ENCODE measurements at places on chromosomes 2 and 18.

GRCh38 chr2:29223851-29224692 is 108.9 kb downstream of the CLIP4 start:
- H3K4me1 ChIP-seq: no peaks in the 10 kb centered on the region
- DNase-seq: no peak
- no peaks in the 10 kb centered on the region for H3K36me3 ChIP-seq
- no peak overlapping the region for H3K27ac ChIP-seq

DNA sequence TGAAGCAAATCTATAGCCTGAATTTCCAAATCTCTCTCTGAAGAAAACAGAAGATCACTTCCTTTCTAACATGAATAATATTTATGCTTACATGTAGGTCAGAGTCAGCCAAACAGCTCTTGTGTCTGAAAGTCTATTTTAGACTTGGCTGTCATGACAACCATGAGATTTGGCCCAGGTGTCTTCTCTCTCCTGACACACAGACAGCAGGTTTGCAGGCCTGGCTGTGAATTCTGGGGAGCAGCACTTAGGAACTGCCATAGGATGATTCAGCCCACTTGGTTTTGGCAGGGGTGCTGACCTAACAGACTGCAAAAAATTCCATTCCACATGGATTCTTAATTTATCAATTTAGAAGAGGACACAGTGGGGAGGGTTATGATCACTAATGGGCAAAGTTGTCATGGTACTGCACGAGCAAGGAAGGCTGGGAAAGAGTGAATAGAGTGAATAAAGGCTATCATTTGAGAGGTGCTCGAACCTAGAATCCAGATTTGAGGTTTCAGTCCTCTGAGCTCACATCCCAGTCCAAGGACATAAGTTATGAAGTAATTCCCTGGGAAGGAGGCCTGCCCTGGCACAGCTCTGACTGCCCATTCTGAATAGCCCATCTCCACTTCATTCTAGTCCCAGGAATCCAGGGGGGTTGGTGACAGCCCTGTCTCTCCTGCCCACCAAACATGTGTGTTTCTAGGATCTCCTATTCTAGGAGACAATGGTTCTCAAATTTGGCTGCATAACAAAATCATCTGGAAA is 453.9 kb upstream of the TRIB2 start:
- H3K36me3 ChIP-seq: no peaks in the 10 kb centered on the region
- H3K27ac ChIP-seq: no peak overlapping the region
- DNase-seq: no peak
- H3K27me3 ChIP-seq: no peaks in the 10 kb centered on the region

- H3K27me3 ChIP-seq: no peaks in the 10 kb centered on the region
- no peaks in the 10 kb centered on the region for H3K36me3 ChIP-seq
- no peak for DNase-seq
Observed at GRCh38 chr2:141557329-141558095, 573.3 kb downstream of the LRP1B start.

DNA sequence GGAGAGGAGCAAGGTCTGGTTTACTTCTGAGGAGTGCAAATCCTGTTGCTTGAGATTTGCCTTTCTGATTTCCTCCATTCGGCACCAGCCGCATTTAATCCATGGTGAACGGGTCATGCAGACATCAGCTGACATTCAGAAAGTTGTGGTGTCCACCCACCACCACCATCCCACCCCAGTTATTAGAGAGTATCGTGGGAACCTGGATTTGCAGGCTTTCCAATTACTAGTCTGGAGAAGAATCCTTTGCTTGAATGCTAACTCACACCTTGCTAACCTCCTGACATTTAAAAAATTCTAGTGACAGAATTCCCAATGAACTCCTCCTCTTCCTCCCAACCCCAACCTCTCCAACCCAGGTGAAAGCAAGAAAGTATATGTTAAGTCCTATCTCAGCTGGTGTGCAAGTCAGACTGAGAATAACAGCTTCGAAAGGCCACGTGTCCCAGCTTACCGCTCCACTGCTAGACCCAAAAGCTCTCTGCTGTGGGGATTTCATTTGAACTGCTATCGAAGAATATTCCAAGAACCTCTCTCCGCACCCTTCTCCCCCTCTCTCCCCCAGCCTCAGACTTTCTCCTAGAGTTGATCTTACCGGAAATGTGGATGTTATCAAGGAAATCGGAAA is 17.7 kb downstream of the BCL11A start:
- no peak overlapping the region for H3K4me3 ChIP-seq
- DNase-seq: no peak
- H3K4me1 ChIP-seq: peaks cover 96% of the 10 kb centered on the region
- H3K36me3 ChIP-seq: no peaks in the 10 kb centered on the region

GRCh38 chr18:9619545-9619944 is 5.2 kb upstream of the PPP4R1 start:
- H3K27me3 ChIP-seq: no peaks in the 10 kb centered on the region
- H3K4me3 ChIP-seq: no peak overlapping the region
- no peak for DNase-seq
- H3K4me1 ChIP-seq: peaks cover 11% of the 10 kb centered on the region
- no peaks in the 10 kb centered on the region for H3K36me3 ChIP-seq

DNA sequence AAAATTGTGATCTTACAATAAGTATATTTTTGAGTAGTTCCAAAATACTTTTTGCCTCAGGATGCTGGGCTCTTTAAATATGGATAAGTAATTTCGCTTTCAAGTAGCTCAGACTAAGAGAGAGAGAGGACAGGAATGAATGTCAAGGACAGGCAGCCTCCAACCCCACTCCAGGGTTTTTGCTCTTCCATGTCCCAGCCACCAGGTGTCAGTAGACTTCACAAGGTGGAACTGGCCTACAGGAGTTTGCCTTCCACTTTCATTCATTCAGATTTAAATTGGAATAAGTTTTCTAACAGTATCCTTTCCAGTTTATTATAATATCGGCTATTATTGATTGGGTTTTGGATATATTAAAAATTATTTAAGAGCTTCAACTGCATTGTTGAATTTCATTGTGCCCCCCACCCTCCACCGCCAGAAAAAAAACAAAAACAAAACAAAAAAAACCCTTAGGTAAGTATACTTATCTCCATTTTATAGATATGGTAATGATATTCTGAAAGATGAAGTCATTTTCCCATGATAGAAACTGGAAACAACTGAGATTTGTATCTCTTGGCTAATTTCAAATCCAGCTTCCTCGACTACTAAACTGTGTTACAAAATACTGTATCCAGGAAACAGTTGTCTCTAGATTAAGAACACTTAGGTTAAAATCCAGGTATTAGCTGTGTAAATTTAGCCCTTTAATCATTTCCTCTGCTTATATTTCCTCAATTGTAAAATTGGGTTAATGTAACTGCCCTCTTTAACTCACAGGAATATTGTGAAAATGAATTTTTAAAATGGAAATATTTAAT is 793.1 kb downstream of the ERBB4 start:
- peak; percentile 84 for DNase-seq
- no peak overlapping the region for H3K27ac ChIP-seq
- no peak overlapping the region for H3K4me3 ChIP-seq
- no peaks in the 10 kb centered on the region for H3K4me1 ChIP-seq
- H3K36me3 ChIP-seq: no peaks in the 10 kb centered on the region
- H3K27me3 ChIP-seq: no peaks in the 10 kb centered on the region

- H3K27ac ChIP-seq: no peak overlapping the region
- H3K4me3 ChIP-seq: no peak overlapping the region
- no peak for DNase-seq
Observed at GRCh38 chr2:223052548-223053483, 826 bp downstream of the KCNE4 start.

DNA sequence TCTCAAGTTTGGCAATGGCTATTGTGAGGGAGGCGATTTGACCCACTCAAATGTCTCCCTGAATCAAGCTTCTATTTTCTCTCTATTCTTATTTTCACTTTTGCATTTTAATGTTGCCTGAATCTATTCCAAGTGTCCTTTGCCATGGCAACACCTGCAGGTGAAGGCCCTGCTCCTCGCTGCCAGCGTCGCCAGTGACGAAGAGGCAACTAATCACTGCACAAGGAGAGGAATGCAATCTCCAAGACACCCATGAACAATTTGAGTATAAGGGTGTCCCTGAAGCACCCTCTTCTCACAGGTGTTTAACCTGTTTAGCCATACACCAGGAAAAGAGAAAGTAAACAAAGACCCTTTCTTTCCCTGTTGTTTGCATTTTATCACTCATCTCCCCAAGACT is 165.6 kb upstream of the VRK2 start:
- H3K36me3 ChIP-seq: no peaks in the 10 kb centered on the region
- no peak overlapping the region for H3K27ac ChIP-seq
- H3K27me3 ChIP-seq: no peaks in the 10 kb centered on the region
- no peak overlapping the region for H3K4me3 ChIP-seq
- no peaks in the 10 kb centered on the region for H3K4me1 ChIP-seq

DNA sequence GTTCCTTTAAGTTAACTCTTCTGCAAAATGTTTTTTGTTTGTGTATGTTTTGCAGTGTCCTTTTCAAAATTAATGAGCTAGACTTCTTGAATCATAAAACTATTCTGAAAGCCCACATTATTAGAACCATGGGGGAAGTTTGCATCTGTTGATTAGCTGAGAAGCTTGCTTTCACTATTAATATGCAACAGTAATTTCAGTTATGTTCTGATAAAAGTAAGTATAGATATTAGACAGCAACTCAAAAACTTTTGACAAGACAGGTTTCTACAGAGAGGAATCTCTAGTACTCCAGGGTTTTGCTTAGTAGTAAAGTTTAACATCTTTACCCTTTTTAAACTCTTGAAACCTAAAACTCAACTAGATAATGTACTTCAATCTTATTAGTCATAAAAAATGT is 147.8 kb downstream of the UBE2E3 start:
- DNase-seq: no peak
- H3K4me1 ChIP-seq: peaks cover 12% of the 10 kb centered on the region
- H3K36me3 ChIP-seq: no peaks in the 10 kb centered on the region
- H3K27me3 ChIP-seq: no peaks in the 10 kb centered on the region

DNA sequence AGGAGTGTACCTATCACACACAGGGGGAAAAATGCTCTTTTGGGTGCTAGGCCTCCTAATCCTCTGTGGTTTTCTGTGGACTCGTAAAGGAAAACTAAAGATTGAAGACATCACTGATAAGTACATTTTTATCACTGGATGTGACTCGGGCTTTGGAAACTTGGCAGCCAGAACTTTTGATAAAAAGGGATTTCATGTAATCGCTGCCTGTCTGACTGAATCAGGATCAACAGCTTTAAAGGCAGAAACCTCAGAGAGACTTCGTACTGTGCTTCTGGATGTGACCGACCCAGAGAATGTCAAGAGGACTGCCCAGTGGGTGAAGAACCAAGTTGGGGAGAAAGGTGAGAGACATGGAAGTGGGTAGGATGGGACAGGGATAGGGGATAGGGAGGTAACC is 12.2 kb downstream of the DHRS9 start:
- H3K36me3 ChIP-seq: no peaks in the 10 kb centered on the region
- H3K27ac ChIP-seq: no peak overlapping the region
- no peaks in the 10 kb centered on the region for H3K4me1 ChIP-seq
- no peak overlapping the region for H3K4me3 ChIP-seq

- no peak overlapping the region for H3K27ac ChIP-seq
- no peaks in the 10 kb centered on the region for H3K27me3 ChIP-seq
- peaks cover 6% of the 10 kb centered on the region for H3K4me1 ChIP-seq
- DNase-seq: peak; percentile 91
- H3K4me3 ChIP-seq: no peak overlapping the region
Observed at GRCh38 chr2:59182249-59182648, 941.1 kb upstream of the FANCL start.

GRCh38 chr18:61955644-61956043 is 62.8 kb upstream of the RNF152 start:
- H3K4me3 ChIP-seq: no peak overlapping the region
- no peak overlapping the region for H3K27ac ChIP-seq
- no peaks in the 10 kb centered on the region for H3K27me3 ChIP-seq
- DNase-seq: no peak
- H3K36me3 ChIP-seq: no peaks in the 10 kb centered on the region
- peaks cover 4% of the 10 kb centered on the region for H3K4me1 ChIP-seq

DNA sequence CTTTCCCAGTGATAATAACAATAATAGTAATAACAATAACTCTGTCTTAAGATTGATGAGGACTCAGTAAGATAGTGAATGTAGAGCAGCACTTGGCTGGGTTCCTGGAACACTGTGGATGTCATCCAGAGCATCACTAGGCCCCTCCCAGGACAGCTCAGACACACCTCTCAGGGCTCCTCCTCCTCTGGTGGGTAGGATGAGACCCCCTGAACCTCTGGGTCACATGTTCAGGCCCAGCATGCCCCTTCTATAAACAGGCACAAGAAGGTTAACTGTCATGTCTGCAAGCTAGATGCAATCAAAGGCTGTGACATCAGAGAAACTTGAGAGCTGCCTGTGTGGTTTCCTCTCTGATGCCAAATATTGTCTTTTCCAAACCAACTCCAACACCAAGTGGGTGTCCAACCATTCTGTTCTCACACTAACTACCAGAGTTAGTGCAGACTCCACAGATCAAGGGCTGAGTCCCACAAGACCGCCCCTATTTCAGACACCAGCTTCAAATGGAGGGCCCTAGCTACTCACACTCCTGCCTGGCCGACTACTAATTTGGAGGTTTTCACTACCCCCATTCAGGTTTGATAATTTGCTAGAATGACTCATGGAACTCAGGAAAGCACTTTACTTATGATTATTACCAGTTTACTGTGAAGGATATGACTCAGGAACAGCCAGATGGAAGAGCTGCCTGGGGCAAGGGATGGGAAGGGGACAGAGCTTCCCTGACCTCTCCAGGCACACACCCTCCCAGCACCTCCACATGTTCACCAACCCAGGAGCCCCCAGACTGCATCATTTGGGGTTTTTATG is 46.4 kb upstream of the BZW1 start:
- DNase-seq: no peak
- no peaks in the 10 kb centered on the region for H3K27me3 ChIP-seq
- no peaks in the 10 kb centered on the region for H3K36me3 ChIP-seq
- H3K27ac ChIP-seq: no peak overlapping the region
- no peak overlapping the region for H3K4me3 ChIP-seq

DNA sequence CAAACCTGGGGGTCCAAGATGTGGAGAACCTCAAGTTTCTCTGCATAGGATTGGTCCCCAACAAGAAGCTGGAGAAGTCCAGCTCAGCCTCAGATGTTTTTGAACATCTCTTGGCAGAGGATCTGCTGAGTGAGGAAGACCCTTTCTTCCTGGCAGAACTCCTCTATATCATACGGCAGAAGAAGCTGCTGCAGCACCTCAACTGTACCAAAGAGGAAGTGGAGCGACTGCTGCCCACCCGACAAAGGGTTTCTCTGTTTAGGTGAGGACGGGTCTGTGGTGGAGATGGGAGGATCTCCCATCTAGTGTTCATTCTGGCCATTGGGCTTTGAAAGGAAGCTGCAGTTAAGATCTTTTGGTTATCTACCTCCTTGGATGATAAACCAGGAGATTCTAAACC is 2.9 kb downstream of the CASP10 start:
- no peak overlapping the region for H3K27ac ChIP-seq
- no peaks in the 10 kb centered on the region for H3K4me1 ChIP-seq
- H3K4me3 ChIP-seq: no peak overlapping the region
- H3K27me3 ChIP-seq: no peaks in the 10 kb centered on the region
- H3K36me3 ChIP-seq: no peaks in the 10 kb centered on the region

- no peak for DNase-seq
- H3K36me3 ChIP-seq: no peaks in the 10 kb centered on the region
- H3K27ac ChIP-seq: no peak overlapping the region
- no peaks in the 10 kb centered on the region for H3K27me3 ChIP-seq
Observed at GRCh38 chr18:7927119-7927518, 360.0 kb downstream of the PTPRM start.

Measured in GM23338 (cell line).